ENCODE measurements at places on chromosomes 11 and 22. TPM values are rescaled to one million over a fixed set of nuclear protein-coding genes. Genes with fewer than 3 reads are reported as not detected.

The TRIM34 gene
- total RNA-seq = 9.1 TPM

GRCh38 chr11:114448749-114449482 lies 9.6 kb downstream of the REXO2 start:
- H3K4me3 ChIP-seq = no peak overlapping the region
- peaks cover 48% of the 10 kb centered on the region for H3K36me3 ChIP-seq
- no peak overlapping the region for H3K27ac ChIP-seq
- no peaks in the 10 kb centered on the region for H3K27me3 ChIP-seq
- H3K4me1 ChIP-seq = no peaks in the 10 kb centered on the region

The SLC25A45 gene
- 9.8 TPM for total RNA-seq

The CHRM1 gene
- total RNA-seq = 1.2 TPM

Data from left lung (tissue), 14 donors.